Calu3 (cell line): ENCODE measurements at places on chromosomes 5 and 9. TPM values are rescaled to one million over a fixed set of nuclear protein-coding genes. Genes with fewer than 3 reads are reported as not detected.

Gene PCDHGA3
- total RNA-seq: not detected in 2 replicates

Gene PCDHA7
- total RNA-seq: 0.95 and 1.2 TPM in 2 replicates

GRCh38 chr9:29798599-29798998 is 2225.3 kb upstream of the C9orf72 start:
- DNase-seq: no peak

Gene RAB24
- 34.0 and 41.1 TPM in 2 replicates for total RNA-seq

DNA sequence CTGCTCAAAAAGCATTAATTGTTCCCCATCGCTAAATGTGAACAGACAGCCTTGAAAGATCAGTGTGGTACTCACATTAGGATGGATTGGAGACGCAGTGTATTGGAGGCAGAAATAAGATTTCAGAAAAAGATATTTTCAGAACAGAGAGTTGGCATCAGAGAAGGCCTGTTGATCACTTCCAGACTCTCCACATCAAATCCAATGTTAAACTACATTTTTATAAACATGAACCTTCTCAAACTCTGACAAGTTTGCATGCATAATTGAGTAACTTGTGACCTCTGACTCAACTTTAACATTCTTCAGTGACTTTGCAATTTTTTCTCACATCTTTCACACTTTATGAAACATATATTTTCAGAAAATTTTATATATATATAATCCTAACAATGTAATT is 919.6 kb upstream of the SEMA6A start:
- no peak for DNase-seq
